GM12892 (cell line): ENCODE measurements at places on chromosomes 6 and 20.

- no peak for DNase-seq
These were observed 1.4 kb downstream of the PLAGL2 start for GRCh38 chr20:32205843-32206759.

GRCh38 chr20:11917663-11918062 is at the start of gene BTBD3:
BTBD3 (plus strand) TSS chr20:11917893; CDS start chr20:11918276, 383 bp downstream.
- no peak for DNase-seq

DNA sequence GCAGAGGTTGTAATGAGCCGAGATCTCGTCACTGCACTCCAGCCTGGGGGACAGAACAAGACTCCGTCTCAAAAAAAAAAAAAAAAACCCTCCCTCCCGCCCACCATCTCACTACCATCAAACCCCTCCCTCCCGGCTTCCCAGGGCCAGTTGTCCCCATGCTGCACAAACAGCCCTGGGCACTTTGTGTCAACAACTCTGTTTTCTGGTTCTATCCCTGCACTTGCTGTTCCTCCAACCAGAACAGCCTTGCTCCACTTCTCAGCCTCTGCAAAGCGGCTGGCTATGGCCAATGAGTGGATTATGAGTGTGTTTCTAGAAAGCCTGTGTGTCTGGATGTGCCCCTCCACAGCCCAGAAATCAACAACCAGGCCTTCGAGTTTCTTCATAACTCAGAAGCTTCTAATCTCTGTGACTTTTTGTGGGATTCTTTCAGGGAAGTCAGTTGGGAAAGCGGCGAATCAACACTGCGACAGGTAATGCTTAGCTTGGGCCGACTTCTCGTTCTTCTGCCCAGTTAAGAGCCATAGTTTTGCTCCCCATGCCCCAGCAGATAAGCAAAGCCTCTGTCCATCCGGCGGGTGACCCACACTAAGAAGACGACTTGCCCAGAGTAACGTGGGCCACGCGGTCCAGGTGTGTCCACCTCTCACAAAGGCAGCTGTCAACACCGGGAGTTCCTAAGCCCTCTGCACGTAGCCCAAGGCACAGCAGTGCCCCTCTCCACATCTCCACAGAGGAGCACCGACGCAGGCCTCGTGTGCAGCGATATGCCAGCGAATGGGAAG is 5.5 kb downstream of the ZBTB46 start:
- no peak for DNase-seq

- DNase-seq, result no peak
These were observed at the start of gene TREML2 for GRCh38 chr6:41200901-41201763. TREML2 (minus strand) TSS chr6:41201149; CDS start chr6:41201008, 141 bp downstream.

GRCh38 chr20:5168651-5169396 is 42.0 kb downstream of the CDS2 start:
- no peak for DNase-seq
